Mesothelial cell of epicardium (in vitro differentiated cells): ENCODE measurements at places on chromosomes 12 and 14. TPM values are rescaled to one million over a fixed set of nuclear protein-coding genes. Genes with fewer than 3 reads are reported as not detected.

MSRB3 gene
- 19.9 to 20.4 TPM (median 19.9 TPM) in 3 replicates for total RNA-seq

- DNase-seq: no peak
These were observed 107.7 kb upstream of the DCN start for GRCh38 chr12:91290354-91290753.

DNA sequence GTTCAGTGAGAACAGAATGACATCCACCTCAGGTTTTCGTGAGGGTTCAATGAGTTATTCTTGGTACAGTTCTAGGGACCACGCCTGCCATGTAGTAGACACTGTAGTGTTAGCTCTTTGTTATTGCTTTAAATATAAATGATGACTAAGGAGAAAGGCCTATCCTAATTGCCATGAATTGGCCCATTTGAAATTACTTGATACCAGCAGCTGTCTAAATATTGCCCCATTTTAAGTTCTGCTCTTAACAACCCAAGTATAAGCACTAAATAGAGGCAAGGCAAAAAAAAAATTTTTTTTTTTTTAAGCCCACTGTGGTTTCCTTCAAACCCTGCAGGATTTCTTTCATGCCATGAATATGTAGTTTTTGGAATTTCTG lies 84.5 kb downstream of the BORCS5 start:
- no peak for DNase-seq

DNA sequence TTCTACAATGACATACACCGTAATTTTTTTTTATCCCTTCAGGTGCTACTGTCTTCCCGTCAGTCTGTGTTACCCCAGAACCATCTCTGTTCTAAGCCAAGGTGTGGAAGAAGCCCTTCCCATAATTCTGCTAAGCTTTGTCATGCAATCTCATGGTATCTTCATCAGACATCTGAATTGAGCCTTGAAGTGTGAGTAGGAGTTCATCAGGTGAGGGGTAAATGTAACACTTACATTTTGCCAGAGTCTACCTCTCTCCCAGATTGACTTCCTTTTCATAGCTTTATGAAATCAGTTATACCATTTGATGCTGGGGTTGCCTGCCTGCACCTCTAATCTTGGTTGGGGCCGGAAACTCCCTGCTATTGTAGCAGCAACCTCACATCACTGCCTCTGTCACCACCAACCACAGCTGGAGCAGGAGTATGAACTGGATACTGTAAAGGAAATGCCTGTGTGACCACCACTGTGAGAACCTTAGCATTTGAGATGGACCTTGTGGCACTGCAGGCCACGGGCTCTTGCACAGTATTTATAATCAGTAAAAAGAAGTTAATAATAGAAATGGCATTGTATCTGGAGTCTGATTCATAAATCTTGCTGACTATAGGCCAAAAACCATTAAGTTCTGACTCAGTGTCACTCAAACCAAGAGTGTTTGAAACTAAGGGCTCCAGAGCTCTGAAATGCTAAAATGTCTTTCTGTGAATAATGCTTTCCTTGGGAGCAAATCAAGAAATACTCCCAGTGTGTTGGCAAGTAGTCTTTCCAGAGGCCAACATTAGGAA lies 58.7 kb upstream of the STK38L start:
- no peak for DNase-seq

GALNT9 gene
- total RNA-seq: 3.5 to 4.8 TPM (median 3.7 TPM) in 3 replicates

DNA sequence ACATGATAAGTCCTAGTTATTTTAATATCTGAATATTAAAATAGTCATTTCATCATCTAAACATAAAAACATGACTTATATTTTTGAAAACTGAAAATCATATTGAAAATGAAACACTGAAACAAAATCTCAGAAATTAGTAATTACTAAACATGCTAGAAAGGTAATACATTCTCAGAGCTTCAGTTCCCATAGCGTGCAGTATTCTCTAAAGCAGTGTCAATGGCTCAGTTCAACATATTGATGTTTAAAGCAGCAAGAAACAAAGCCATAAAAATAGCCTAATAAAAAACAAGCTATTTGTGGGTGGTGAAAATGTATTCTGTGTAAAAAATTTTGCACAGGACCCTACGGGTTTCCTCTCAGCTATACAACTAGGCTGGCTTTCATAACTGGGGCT lies 1337.4 kb downstream of the FSCB start:
- no peak for DNase-seq

GRCh38 chr14:24944800-24945199 lies 105.1 kb downstream of the STXBP6 start:
- DNase-seq: no peak

POTEM gene
- not detected in 3 replicates for total RNA-seq

DHH gene
- total RNA-seq: 0.38 to 0.63 TPM (median 0.49 TPM) in 3 replicates

GRCh38 chr12:106644335-106645073 lies 61.7 kb downstream of the RFX4 start:
- no peak for DNase-seq

ETNK1 gene
- 99.4 to 106 TPM (median 105 TPM) in 3 replicates for total RNA-seq

DNA sequence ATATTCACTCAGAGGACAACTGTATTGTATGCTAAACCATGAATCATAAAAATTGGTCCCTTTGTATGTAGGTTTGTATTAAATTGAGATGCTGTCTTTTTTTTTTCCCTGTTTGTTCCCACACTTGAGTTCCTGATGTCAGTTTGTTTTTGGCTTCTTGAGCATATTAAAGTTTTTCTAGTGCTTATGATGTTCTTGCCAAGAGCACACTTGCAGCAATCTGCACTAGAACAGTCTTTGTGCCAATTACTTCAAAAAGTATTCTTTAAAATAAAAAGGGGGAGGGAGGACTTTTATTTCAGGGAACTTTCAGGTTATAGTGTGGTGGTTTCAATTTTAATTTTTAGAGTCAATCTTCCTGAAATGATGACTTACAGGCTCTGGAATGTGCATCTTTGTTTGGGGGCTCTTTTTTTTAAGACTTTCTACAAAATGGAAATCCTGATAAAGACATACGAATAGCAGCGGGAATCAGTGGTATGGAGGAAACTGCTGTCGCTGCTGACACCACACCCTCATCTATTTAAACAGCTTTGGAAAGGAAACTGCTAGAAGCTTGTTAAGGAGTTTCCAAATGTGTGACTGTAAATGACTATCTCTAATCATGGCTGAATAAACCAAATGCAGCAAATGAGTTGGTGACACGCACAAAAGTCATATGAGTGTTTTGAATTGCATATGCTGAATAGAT lies 188.6 kb downstream of the EGLN3 start:
- DNase-seq: no peak

TAS2R20 gene
- 3.8 to 5.0 TPM (median 4.8 TPM) in 3 replicates for total RNA-seq

DNA sequence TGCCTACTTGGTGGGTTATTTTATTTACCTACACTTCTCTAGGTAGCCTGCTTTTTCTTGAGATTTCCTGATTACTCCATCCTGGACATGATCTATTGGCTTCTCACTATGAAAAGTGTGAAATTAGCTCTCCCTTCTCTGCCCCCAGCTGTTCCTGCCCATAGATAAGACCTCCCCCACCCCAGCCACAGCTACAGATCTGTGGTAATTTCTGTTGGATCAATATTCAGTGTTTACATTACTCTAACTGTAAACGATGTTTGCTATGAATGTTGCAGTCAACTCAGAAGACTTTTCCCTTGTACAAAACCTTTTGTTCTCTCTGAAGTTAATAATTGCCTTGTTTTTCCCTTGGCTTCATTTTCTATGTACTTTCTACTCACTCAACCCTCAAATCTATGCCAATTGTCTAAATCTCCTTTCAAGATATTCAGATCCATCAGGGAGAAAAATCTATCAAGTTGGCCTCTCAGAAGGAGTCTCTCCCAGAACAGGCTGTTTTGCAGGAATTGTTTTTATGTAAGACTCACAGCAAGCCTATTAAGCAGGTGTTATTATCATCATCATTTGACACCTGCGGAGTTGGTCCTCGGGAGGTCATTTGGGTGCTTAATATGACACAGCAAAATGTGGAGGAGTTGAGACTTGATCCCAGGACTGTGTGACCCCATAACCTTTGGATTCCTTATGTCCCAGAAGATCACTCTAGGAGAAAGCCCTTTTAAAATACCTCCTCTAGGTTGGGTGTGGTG lies 227.4 kb downstream of the SUDS3 start:
- DNase-seq: no peak

- no peak for DNase-seq
These were observed 103.8 kb downstream of the PRKD1 start for GRCh38 chr14:29823816-29824215.

DNA sequence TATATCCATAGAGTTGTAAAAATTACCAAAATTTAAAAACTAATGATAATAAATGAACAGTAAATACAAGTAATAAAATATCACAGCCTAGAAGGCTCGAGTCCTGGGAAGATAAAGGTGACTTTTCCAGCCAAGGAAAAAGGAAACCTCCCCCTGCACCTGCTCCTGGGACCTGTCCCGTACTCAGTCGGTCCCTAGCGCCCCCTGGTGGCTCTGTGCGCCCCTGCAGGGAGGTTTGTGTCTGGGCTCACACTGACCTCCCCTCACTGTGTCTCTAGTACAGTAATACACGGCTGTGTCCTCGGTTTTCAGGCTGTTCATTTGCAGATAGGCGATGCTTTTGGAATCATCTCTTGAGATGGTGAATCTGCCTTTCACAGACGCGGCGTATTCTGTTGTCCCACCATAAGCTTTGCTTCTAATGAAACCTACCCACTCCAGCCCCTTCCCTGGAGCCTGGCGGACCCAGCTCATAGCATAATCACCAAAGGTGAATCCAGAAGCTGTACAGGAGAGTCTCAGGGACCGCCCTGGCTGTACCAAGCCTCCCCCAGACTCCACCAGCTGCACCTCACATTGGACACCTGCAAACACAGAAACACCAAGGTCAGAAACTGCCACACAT lies 1030.4 kb downstream of the TMEM121 start:
- no peak for DNase-seq

PLD4 gene
- 0.58 to 0.78 TPM (median 0.75 TPM) in 3 replicates for total RNA-seq

DNA sequence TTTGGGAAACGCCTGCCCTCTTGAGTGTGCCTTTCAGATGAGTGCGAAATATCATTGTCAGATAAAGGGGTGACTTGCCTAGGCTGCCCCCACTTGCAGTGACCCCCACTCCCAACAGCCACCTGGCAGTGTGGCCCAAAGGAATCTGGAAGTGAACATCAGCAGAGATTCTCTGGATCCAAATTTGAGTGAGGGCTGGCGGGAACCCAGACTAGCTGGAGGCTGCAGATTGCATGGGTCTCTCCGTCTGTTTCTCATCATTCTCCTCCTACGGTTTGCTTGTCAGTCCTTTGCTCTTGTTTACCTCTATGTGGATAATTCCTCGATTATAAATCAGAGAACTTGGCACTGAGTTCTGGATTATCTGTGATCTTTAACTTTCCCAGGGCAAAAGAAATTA lies 280.8 kb downstream of the ZFP36L1 start:
- no peak for DNase-seq

GRCh38 chr12:93702707-93703315 lies 25.6 kb downstream of the CRADD start:
- no peak for DNase-seq

DNA sequence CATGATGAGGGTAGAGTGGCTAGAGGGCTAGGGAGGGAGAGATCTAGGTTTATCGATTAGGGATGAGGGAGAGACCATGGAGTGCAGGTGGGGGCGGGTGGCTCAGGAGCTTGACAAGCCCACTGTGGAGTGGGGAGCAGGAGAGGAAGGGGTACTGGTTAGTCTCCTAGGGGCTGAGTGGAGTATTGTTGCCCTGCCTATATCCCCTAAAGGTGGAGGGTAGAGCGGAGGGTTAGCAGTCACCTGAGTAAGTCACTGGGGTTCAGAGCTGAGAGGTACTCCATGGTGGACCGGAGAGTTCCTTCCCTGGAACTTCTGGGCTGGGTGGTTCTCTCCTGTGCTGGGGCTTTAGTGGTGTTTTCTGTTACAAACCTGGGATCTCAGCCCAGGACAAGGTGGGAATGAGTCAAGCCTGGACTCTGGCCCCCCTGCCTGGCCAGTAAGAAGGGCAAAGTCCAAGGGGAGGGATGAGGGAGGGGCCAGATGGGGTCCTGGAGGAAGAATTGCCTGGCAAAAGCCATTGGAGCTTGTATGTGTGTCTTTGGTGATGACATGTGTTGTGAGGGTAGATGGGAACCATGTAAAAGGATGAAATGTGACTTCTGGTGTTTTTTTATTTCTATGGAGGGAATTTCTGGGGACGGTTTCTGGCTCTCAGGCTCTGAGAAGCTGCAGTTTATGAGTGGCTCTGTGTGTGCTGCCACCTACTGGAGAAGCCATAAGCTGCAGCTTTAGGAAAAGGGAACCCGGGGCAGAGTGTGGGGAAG lies at the start of gene CIDEB:
TSS of gene CIDEB (minus strand) at position 403 of the 767 bp plus-strand sequence. CDS start at position 284, 119 bp downstream.
- peak; percentile 72 for DNase-seq

SLC25A47 gene
- 0.14 TPM in 1 of 3 replicates, not detected in the others for total RNA-seq

GRCh38 chr14:34354556-34354955 lies 107.5 kb downstream of the SPTSSA start:
- DNase-seq: no peak

DNA sequence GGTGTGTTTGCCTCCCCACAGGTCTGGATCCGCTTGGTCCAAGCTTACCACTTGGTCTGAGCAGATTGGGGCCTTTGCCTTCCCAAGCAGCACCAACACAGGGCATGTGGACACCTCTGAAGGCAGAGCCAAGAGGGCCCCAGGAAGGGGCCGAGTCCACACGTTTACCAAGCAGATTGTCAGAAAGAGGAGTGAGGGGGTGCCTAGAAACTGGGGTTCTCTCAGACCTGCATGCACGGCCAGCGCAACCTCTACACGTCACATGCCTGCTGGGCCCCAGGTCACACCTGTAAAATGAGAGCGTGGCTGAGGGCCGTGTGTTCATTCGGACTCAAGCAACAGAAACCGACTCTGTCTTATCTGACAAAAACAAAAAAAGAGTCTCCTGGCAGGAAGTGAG lies 96.9 kb downstream of the PAPOLA start:
- no peak for DNase-seq

DNA sequence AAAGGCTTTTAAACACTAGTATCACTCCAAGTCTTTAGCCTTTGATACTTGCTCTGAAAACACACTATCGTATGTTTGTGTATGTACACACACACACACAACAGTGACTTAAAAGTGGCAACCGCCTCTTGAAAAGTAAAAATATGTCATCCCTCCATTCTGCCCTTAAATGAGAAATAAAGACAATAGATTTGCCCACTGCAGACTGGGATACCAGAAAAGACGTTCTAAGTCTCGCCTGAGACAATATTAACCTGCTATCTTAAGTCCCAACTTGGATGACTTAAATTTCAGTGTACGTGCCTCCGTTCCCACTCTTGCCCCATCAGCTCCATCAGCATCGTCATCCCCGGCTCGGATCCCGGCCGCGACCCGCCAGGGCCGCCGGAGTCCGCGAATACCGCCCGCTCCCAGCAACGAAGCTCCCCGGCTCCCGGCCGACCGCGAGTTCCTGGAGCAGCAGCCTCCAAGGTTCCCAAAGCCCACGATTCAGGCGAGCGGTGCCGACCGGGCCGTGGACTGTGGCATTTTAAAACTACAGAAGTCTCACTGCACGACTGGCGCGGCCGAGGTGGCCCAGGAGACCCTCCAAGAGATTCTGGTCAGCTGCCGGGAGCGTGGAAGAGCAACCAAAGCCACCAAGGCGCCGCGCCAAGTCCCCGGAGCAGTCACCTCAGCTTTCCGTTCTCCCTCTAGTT lies 2.8 kb upstream of the ARID2 start:
- DNase-seq: peak; percentile 72

MMP17 gene
- total RNA-seq: 1.8 to 2.0 TPM (median 1.9 TPM) in 3 replicates

- DNase-seq: no peak
These were observed 35.1 kb upstream of the RPL10L start for GRCh38 chr14:46686652-46687051.

- DNase-seq: no peak
These were observed 264.3 kb upstream of the FOXN3 start for GRCh38 chr14:89681086-89682018.

ZNF410 gene
- 49.6 to 53.7 TPM (median 51.7 TPM) in 3 replicates for total RNA-seq
